ENCODE measurements at places on chromosomes 7 and 10. TPM values are rescaled to one million over a fixed set of nuclear protein-coding genes. Genes with fewer than 3 reads are reported as not detected.

PPP3CB gene
- polyA plus RNA-seq, result 122 TPM

GNB2 gene
- 150 TPM for polyA plus RNA-seq

SFTPA1 gene
- polyA plus RNA-seq, result not detected

CDC14C gene
- not detected for polyA plus RNA-seq

GBX1 gene
- 2.5 TPM for polyA plus RNA-seq

- peak; percentile 94 for DNase-seq
Measured at GRCh38 chr10:88227342-88228018, 355.6 kb downstream of the RNLS start.

DNA sequence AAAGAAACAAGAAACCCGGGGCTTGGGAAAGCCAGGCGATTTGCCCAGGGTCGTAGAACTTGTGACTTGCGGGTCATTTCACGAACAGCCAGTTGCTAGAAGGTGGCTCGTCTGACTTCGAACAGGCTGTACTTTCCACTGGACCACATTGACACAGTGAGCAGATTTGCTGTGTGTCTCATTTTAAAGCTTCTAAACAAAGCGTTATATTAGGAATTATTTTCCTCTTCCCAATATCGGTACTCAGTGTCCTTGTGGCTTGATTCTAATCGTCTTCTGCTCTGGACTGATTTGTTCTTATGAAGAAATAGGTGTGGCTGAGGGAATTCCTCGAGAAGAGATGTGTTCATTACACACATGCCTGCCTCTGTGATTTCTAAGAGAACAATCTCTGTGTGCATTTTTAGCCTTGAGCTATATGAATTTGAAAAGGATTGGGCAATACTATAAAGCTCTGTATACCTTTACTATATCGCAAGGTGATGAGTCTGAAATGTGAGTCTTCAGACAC is 150.0 kb upstream of the PRR15 start:
- no peak for DNase-seq

GRCh38 chr10:13221572-13221971 is 12.6 kb downstream of the UCMA start:
- no peak for DNase-seq

- DNase-seq, result no peak
Measured at GRCh38 chr10:3430501-3430900, 257.9 kb upstream of the PITRM1 start.

DNA sequence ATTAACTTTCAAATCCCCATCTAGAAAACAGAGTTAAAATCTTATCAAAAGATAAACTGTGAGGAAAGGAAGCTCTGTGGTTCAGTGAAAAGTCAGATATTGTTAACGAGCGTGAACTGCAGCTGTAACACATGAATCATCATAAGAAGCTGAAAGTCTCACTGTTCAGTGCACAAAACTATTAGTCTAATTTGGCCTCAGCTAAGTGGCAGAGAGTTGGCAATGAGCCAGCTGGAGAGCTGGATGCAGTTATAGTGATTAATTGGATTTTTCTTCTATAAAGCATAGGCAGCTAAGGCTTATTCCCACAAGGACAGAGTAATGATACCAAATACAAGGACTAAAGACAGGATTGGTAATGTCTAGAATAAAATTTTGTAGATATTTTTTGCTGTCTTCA is 101.1 kb upstream of the ABCB5 start:
- peak; percentile 84 for DNase-seq

DNA sequence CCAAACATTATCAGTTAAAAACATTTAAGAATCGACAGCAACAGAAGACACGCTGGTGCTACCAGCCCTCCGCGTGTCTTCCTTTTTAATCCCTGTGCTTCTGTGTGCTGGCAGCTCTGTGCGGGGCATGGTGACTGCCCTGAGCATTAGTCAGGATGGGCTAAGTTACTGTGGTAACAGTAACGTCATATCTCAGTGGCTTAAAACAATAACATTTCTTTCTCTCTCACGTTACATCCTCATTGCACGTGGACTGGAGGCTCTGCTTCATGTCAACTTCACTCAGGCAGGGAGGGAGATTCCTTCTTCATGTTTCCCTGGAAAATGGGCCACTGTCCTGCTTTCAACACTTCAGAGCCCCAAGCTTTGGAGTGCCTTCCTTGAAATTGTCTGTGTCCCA is 378.5 kb downstream of the CCSER2 start:
- DNase-seq, result no peak

DNA sequence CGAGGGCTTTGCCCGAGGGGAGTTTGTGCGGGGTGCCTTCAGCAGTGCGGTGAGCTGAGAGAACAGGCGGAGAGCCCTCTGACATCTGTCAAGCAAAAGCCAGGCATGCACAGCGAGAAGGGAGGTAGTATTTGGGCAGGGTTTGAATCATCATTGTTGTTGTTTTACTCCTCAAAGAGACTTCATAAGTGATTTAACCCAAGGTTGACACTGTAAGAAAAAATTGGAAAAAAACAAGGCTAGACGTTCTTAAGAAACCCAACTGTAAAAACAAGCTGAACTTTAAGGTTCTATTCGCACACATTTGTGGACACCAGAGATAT is 1.3 kb downstream of the ADAM22 start:
- DNase-seq, result peak; percentile 13

DNA sequence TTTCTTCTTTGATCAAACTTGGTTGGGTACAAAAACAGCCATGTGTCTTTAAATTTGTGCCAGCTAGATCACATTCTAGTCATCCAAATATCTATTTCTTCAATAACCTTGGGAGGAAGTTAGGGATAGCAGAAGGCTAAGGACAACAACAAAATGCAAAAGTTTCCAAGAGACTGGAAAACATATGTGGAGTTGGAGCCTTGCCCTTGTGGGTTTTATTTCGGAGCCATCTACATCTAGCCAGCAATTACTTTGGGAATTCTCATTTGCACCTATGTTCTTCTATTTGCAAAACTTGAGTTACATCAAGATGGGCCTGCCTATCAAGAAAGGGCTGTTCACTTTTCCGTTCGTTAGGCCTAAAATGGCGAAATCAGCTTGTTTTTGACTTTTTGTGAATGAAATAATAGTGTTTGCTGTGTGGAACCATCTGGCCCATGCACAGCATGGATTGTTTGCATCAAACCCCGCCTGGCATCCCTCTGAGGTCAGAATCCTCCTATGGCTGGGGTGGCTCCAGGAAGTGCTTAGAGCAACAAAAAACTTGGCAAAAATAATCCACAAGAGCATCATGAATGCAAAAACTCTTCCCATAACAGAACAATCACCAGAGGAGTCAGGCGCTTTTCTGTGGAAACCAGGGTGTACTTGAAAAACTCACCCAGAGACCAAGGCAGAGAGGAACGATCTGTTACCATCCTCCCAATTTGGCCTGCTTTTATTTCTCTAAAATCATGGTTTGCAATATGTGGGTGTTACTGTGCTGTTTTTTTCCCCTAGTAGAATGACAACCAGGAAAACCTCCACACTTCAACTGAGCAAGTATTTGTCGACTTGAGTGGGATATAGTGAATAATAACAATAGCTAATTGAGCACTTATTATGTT is 36.2 kb upstream of the XPNPEP1 start:
- peak; percentile 50 for DNase-seq

DNA sequence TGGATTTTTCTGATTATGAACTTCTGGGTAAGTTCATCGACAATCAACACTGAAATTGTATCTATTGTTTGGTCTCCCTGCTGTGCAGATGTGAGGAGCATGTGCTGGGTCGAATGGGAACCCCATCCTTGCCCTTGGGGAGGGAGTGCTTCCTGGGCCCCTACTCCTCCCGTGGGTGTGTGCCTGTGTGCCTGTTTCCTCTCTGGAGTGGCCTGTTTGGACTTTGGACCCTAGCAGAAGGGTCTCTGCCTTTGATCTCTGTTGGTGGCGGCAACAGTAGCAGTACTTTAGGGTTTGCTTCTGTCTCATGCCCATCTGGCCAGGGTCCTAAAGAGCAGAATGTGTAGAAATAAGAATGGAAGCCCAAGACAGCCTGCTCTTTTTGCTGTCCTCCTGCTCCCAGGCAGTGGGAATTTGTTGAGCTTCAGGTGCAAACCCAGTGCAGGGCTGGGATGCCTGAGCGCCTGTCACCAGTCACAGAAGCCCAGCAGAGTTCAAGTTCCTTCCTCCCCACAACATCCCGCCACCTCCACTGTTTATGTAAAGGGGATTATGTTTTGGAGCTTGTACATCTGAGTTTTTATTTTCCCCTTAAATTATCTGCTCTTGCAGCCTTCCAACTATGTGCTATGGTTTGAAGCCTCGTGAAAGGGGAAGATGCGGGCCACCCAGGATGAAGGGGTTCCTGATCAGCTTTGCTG is 1.5 kb upstream of the TACR2 start:
- no peak for DNase-seq

DNA sequence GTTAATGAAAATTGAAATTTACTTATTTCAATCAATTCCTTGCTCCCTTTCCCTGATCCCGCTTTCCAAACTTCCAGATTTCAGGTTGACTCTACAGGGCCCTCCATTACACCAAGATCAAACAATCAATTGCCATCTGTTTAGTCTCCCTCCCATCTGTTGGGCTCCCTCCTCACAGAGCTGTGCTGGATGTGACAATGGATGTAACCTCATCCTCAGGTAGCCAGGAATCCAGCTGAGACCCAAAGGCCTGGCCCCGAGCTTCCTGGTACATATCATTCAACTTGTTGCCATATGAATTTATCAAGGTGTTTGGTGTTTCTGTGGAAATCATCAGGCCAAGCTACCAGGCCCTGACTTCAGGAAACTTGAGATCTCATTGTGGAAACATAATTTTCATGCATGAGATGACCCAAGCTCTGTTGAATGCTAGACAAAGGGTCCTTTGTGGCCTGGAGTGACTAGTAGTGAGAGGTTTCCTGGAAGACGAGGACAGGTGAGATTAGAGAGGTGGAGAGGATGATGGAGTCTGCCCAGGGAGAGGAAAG is 148.6 kb upstream of the PDE1C start:
- DNase-seq, result no peak

DNA sequence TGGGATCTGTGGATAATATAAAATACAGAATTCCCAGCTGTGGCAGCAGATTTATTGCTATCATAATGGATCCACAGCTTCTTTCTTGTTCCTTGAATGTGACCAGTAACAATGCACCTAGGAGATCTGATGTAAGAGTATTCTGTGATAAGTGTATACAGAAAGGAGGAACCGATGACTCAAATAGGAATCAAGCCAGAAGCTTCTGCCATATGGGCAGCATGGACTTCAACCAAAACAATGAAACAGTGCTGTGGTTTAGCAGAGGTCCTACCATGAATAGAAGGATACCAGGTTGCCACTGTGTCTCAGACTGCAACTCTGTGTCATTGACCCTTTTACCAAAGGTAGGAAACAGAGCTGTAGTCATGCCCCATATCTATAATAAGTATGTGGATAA is 81.8 kb downstream of the PTPRZ1 start:
- no peak for DNase-seq

DNA sequence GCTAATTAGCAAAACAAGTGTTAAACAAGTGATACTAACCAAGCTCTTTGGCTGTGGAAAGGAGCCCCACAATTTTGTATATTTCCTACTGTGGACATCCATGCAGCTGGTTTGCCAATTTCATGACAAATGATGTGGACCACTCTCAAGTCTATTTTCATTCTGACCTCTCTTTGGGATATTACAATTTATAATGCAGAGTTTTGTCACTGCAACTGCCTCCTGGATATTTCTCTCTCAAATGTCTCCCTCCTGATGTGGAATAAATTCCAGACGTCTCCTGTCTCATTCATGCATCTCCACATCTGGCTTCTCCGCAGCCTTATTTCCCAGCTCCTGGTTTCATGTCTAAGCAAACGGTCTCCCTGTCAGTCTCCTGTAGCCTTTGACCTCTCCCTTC is 80.6 kb upstream of the RHEB start:
- DNase-seq, result peak; percentile 54

GRCh38 chr7:105450177-105450861 is 61.6 kb upstream of the SRPK2 start:
- DNase-seq, result no peak

- DNase-seq, result peak; percentile 99
Measured at GRCh38 chr10:128896963-128897362, 570.1 kb upstream of the MGMT start.

- no peak for DNase-seq
Measured at GRCh38 chr7:17879075-17879661, 61.1 kb downstream of the SNX13 start.

DNA sequence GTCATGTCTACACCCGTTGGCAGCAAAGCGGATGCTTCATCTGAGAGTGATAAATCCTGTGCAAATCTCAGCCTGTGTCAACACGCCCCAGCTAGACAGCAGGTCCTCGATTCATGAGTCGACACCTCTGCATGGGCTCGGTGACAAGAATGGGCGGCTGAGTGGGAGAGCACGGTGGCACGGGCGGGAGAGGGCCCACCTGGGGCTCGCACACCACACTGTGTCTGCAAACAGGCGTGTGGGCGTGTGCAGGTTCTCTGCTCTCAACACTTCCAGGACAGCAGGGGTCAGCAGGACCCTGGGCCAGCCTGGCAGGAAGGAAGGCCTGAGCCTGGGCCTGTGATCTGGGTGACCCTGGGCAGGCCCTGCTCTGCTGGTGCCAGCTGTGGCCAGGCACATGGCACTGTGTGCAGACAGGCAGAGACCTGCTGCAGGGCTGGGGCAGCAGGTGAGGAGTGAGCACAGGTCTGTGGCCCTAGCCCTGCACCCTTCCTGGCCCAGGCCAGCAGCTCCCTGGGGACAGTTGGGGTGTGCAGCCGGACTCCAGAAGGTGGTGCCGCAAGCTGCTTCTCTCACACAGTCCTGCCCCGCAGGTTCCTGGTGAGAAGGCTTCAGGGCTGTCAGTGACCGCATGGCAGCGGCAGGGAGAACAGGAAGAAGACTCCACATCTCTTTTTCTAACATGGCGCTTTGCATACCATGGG is 216.4 kb downstream of the ELFN1 start:
- DNase-seq, result no peak

DNA sequence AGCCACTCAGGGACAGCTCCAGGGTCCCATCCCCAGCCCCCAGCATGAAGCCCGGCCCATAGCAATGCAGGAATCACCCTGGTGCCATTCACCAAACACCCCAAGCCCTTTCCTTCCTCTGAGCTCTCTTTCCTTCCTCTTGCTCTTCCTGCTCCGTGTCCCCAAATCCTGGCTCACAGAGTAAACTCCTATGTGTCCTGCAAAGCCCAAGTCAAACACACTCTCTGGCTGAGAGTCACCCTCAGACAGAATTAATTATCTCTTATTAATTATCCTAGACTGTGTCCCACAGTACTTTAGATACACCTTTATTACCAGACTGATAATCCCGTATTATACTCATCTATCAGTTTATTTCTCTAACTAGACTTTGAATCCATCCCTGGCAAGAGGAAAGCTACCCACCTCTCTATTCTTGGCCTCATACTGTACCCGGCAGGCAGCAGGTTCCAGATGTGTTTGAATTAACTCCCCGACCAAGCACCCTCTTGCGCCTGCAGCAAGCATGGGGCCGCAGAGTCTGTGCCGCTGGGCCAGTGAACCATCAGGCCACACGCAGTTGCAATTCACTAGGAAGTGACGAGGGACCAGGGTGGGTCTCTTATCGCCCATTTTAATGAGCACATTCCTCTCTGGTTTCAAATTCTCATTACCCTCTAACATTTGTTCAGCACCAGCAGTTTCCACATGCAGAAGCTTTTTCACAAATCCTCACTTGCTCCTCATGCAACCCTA is 86.7 kb downstream of the PRKAG2 start:
- no peak for DNase-seq

Data from muscle of leg (tissue), 16 donors.